ENCODE measurements at places on chromosomes 7 and 10.
A peak's percentile ranks its signal among the peaks of the same experiment; 100 is the strongest.

DNA sequence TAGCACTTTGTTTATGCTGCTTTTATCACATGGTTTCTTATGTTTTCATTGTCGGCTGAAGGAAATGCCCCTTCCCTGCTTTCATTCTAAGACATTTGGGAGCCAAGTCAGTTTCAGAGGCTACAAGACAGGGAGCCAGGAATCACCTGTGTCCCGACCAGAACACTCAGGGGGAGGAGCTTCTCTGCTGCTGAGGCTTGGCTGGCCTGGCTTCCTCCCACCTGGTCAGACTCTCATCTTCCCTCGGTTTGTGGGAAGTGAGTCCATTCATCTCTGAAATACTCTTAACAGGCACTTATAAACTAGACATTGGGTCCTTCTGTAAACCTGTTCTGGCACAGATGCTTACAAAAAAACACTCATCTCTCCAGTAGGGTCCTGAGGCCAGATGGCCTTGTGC, 19.6 kb upstream of the GOLGA7B start:
- no peak for DNase-seq

DNA sequence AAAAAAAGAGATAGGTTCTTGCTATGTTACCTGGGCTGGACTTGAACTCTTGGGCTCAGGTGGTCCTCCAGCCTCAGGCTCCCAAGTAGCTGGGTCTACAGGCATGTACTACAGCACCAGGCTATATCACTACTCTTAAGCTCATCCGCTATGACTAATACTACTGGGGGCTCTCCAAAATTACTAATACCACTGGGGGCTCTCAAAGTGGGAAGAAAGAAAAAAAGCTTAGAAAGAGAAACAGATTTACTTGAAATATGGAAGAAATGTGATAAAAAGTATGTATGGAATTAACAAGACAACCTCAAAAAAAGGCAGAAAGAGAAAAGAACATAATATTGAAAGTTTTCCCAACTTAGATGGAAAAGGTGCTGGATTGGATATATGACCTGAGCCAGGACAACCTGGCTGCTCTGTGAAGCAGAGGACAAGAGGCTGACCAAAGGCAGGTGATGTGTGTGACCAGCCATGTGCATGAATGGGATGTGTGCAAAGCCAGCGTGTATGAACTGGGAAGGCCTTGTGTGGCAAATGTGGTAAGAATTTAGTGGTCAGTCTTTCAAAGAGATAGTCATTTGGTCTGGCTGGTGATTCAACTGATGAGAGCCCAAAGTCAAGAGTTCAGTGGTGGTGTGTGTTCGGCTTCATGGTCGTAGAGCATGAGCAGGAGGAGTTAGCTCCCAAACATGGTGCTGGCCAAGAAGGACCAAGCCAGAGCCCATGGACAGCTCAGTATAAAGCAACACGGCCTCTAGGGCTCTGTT, 232.4 kb upstream of the KLF14 start:
- DNase-seq = no peak

GRCh38 chr7:78039790-78040776, 241.5 kb downstream of the PHTF2 start:
- DNase-seq = peak; percentile 78

DNA sequence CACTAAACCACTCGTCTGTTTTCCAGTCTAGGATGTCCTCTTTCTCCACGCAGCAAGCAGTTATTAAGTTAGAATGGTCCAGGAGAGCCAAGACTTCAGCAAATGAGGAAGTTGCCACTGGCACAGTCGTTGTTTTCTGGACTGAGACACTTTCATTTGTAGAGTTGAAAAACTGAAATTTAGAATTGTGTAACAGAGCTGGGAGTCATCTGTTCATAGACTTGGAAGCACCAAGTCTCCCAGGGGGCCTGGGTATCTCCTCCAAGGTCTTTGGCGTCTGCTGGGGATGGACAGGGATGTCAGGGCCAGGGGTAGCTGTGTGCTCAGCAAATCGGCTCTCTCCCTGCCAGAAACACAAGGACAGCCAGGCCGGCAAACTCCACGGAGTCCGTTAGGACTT, 208.4 kb downstream of the FANK1 start:
- DNase-seq = no peak

DNA sequence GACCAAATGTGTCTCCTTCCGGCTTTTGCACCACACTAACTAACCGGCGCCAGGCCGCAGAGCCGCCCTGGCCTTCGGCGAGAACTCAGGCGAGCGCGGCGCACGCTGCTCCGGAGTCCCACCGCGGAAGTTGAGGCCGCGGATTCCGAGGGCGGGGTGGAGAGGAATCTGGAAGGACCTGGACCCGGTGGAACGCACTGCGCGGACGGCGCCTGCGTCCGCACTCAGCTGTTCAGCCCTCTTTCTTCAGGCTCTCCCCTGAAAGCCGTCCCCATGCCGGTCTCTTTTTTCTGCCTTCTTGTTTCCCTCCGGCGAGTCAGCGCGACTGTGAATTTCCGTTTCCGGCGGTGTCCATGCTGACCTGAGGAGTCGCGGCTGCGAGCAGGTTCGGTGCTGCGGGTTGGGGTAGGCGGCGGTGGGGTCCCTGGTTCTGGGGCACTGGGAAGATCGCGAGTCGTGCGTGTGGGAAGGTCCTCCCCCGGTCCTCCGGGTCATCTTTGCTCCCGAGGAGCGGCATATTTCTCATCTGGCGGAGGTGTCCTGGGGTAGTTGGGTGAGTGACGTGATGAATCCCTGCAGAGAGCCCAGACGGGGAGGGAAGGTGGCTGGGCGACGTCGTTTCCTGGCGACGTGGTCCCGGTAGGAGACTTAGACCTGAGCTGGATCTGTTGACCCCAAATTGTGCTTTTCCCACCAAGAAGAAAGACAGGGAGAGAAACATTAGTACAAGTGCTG, at the start of gene BMS1:
Gene BMS1, plus strand, starts transcription at position 350 of the 735 bp plus-strand sequence. CDS start 1,600 bp downstream, outside the sequence.
- DNase-seq = peak; percentile 89

GRCh38 chr10:62386356-62387320, 12.5 kb downstream of the ZNF365 start:
- DNase-seq = no peak

- peak; percentile 43 for DNase-seq
These were observed 411 bp downstream of the AUTS2 start for GRCh38 chr7:69598487-69599285.

GRCh38 chr10:1186683-1186990, 130.5 kb downstream of the WDR37 start:
- DNase-seq = no peak

- peak; percentile 66 for DNase-seq
These were observed 601.3 kb downstream of the GALNT17 start for GRCh38 chr7:71733107-71733870.

DNA sequence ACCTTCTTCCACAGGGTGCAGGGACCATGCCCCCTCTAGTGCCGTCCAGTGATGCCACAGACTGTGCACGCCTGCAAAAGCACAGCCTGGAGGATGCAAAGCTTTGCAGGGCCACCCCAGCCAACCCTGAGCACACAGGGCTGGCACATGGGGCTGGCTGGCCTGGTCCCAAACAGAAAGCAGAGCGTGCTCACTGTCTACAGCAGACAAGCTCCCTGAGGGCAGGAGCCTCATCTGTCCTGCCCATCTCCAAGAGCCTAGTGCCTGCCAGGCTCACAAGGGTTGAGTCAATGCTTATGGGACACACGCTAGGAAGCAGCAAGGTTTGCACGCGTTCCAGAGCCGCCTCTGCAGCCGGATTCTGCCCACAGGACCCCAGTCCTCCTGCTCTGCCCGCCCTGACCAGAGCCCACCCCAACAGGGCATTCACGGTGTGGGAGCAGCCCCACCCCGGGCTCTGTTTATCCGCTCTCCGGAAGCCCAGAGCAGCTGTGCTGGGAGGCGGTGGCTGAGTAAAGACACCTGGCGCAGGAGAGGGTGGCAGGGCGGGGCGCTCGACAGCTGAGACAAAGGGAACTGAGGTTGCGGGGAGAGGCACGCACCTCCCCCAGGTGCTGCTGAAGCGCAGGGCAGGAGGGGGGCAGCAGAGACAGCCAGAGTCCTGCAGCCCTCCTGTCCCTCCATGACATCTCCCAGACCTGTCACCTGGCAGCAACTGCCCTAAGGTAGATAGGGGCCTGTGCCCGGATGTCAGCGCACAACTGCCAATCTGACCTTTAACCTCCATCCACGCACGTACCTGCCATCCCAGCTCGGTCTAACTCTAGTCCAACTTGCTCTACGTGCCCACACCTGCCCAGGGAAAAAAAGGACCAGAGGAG, 4.3 kb downstream of the KCNH2 start:
- DNase-seq = no peak

GRCh38 chr10:114233482-114233881, 5.6 kb upstream of the VWA2 start:
- no peak for DNase-seq

DNA sequence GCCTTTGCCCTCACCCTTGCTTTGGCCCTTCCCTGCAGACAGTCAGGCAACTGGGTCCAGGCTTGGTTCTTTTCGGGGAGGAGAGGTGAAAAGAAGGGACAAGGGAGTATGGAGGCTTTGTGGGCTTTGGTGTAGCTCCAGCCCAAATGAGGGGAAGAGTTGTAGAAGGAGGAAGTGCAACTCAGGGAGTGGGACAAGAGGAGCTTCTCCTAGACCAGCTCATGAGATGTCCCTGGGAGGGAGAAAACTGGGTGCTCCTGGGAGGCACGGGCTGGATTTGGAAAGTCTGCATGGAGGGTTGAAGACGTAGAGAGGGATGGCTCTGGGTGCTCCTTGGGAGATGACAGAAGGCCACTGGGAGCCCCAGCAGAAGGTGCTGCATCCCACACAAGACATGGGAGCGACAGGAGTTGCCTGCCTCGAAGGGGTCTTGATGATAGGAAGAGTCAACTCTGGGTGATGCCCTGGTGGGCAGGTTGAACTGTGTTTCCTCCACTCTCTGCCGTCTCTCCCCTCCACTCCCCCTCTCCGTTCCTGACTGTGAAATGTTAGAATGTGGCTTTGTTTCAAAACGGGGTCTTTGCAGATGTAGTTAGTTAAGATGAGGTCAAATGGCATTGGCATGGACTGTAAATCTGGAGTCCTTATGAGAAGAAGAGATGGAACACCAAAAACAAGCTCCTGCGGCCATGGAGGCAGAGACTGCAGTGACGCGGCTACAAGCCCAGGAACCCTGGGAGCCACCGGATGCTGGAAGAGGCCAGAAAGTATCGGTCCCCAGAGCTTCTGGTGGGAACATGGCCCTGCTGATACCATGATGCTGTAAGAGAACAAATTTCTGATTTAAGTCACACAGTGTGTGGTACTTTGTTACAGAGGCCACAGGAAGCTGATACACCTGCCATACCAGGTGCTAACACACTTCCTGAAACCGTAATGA, 298.5 kb downstream of the GLRX3 start:
- DNase-seq = no peak

DNA sequence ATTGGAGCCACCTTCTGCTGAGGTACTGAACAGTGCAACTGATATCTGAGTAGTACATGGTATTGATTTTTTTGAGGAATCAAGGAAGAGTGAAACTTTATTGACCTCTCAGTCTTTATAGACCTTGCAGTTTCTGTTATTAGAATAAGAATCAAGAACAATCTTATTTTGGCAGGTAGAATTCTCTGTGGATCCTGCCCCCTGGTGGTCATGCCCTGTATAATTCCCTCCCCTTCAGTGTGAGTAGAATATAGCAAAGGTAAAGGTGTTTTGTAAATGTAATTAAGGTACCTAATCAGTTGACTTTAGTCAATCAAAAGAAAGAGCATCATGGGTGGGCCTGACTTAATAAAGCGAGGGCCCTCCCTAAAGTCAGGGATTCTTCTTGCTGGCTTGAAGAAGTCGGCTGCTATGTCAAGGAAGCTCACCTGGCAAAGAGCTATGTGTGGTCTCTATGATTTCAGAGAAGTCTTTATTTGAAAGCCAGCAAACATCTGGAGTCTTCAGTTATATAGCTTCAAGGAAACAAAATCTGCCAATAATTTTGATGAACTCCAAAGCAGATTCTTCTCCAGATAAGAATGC, 142.8 kb downstream of the LSM5 start:
- peak; percentile 25 for DNase-seq

GRCh38 chr10:129631006-129631405, 164.0 kb downstream of the MGMT start:
- no peak for DNase-seq

GRCh38 chr10:117666166-117666565, 123.6 kb downstream of the EMX2 start:
- no peak for DNase-seq

DNA sequence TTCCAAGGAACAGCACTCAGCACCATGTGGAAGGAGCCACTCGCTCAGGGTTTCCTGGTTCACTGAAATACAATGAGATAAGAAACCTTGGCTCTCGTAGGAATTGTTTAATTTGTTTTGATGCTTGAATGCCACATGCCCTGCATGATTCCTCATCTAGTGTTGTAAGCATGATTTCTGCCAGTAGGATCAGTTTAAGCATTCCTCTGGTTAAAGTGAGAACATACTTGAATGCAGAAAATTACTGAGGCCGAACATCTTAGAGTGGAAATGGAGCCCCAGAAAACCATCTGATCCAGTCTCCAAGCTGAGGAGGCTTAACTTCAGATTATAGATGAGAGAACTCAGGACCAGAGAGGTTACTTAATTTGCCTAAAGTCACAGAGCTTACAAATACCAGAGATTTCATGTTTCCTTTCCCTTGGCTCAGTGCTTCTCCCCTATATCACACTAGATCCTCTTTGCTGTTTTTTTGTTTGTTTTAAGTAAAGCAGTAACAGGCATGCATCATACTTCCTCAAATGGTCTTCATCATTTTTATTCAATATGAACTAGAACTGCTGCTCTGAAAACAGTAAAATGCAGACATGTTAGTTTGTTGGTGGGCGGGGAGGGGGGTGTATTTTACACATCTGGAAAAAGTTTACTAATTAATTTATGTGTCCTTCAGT, 125.1 kb downstream of the ADAM12 start:
- DNase-seq = no peak

DNA sequence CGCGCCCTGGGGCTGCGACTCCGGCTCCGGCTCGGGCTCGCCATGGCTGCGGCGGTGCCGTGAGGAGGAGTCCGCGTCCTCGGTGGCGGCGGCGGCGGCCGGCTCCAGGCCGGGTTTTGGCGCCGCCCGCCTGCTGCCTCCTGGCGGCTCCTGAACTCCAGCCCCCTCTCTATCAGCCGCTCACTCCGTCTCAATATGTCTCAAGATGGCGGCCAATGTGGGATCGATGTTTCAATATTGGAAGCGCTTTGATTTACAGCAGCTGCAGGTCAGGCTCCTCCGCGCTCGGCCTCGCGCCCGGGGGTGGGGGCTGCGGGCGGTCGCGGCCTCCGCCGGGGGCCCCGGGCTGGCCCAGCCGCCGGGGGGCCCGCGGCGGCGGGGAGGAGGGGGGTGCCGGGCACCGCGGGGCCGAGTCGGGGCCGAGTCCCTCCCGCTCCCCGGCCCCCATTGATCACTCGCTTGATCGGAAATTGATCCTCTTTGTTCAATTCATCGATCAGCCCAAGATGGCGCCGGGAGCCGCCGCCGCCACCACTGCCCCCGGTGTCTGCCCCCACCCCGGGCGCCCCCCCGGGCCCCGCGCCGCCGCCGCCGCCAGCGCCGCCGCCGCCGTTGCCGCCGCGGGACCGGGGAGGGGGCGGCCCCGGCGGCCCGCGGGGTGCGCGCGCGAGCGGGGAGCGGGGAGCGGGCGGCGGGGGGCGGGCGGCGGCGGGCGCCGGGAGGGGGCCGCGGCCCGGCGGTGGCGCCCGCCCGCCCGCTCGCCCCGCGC, 1.4 kb upstream of the CUX1 start:
- peak; percentile 86 for DNase-seq

Measured in GM10248 (cell line).